ENCODE measurements at places on chromosomes 2 and 18.

GRCh38 chr18:35634323-35634722 lies 52.8 kb downstream of the GALNT1 start:
- no peak for DNase-seq

DNA sequence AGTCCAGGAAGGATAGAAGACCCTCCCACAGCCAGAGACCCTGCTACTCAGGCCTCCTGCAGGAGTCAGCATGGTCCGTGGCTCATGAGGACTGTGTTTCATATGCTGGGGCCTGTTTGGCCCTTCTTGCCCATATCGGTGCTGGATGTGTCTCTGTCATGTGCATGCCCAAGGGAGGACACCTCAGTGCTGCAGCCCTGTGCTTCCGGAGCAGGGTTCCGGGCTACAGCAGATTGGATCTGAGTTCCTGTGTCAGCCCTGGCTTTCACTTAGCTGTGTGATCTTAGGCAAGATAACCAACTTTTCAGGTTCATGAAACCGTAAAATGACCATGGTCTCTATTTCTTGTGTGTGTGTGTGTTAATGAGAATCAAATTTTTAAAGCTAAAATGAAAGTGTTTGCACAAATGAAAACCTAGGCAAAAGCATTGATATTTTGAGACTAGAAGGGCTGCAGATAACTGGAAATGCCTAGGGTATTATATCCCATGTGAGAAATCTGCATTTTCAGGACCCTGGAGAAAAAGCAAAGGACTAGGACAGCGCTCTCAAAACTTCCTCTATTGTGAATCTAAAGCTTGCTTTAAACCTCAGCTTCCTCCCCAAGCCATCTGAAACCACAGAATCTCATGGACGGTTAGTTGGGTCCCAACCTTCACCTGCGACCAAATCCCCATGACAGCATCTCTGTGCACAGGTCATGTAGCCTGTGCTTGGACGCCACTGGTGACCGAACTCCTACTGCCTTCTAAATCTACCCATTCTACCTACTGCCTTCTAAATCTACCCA lies 58.8 kb upstream of the CAPN13 start:
- no peak for DNase-seq

DNA sequence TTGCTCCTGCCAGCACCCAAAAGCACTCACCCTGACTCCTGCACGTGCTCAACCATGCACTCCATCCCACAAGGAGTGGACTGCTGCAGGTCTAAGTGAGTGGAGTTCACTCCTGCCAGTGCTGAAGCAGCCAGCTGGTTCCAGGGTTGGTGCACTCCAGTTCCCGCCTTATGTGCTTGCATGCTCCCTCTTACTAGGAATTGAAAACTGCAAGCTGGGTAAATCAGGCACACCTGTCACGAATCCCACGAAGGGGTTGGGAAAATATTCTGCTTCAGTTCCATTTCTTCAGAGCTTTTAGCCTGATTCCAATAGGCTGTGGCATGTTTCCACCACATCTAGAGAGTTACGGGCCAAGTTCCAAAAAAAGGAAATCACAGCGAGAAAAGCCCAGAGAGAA lies 1365.5 kb upstream of the CHAC2 start:
- no peak for DNase-seq

DNA sequence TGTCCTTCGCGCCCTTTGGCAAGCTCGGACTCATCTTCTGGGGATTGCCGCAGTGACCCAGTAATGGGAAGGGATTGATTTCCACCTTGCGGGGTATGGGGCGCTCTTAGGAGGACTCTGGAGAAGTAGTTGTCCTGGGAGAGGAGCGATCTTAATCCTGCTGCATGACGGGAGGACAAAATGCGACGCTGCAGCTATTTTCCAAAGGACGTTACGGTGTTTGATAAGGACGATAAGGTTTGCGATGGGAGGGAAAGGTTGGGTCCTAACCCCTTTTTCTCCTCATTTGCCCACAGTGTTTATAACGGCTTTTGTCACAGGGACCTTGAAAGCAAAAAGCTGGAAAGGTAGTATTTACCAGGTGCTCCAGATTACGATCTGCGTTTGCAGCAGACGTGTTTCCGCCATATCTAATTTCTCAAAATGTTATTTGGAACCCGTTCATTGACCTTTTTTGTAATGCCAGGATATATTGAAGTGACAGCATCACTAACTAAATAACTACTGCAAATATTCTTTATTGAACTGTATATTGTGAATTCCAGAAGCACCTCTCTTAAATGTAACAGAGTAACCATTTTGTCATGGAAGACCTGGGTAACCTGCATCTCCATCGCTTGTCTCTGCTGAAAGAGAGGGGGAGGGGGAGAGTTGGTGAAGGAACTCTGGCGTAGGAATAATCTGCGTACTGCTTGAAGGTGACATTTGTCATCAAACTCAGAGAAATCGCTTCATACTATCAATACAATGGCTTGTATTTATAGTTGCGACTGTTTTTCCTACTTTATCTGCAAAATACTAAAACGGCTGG lies 590 bp downstream of the MDH1 start:
- no peak for DNase-seq

- no peak for DNase-seq
These were observed 286.9 kb downstream of the CTNNA2 start for GRCh38 chr2:79799729-79800128.

DNA sequence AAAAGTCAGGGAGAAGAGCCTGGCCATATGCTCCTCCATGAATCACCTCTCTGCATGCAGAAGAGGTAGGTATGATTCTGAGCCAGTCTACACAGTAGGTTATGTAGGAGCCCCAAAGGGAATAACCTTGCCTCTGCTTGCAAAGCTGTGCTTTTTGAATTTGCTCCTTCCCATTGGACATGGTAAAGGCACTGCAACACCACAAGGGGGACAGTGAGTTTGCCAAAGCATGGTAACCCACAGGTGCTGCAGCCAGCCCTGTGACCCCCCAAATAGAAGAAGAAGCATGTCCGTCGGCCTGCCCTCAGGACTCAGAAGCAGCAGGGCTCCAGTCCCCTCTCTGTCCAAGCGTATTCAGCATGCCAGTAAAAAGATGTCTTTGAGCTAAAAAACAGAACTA lies 51.0 kb upstream of the BCL2L11 start:
- DNase-seq = no peak

DNA sequence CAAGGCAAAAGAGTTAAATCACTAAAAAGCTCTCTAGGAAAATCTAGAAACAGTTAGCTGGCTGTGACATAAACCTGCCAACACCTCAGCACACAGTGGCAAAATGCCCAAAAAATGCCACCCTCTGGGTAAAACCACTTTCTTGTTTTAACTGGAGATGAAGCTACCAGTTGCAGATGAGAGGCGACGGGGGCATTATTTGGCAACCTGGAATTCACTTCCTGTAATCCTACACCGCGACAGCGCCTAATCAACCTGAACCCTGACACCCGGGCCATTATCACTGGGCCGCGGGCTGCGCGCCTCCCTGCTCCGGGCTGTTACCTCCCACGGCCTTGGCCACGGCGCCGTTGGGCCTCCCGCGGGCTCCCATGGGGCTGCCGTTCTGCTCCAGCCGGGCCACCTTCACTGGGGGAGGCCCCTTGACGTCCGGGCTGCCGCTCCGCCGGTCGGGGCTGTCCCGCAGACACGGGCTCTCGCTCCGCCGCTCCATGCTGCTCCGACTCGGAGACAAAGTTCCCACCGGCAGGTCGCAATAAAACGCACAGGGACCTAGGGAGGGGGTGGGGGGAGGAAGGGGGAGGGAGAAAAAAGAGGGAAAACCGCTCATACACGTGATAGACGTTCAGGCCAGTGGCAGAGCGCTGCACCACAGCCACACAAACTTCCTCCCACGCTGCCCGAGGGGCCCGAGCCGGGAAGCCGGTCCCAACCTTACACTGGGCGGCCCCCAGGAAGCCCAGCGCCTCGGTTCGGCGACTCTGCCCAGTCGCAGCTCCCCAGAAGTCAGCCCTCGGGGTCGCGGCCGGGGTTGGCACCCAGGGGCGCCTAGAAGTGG lies 2.0 kb downstream of the SATB2 start:
- DNase-seq = no peak

GRCh38 chr2:174450021-174450816 lies 36.6 kb downstream of the GPR155 start:
- no peak for DNase-seq

DNA sequence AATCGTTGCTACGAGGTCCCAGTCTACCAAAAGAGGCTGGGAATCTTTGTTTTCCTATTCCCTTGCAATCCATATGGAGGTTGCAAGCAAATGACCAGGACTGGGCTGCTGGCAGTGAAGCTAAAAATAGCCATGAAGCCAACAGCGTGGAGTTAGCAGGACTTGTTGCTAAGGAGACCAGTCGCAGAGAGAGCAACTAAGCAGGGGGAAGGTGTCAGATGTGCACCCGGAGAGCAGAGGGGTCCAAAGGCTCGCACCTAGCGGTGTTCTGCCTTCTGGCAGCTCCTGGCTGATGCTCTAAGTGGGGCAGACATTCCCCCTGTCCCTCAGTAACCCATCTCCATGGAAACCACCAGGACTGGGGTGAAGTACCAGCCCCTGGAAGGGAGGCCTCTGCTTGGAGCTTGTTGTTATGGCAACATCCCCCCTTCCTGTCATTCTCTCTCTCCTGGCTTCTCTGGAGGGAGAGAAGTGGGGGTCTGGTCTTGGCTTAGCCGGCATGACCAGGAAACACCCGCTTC lies 84.6 kb downstream of the DNMT3A start:
- DNase-seq = no peak

DNA sequence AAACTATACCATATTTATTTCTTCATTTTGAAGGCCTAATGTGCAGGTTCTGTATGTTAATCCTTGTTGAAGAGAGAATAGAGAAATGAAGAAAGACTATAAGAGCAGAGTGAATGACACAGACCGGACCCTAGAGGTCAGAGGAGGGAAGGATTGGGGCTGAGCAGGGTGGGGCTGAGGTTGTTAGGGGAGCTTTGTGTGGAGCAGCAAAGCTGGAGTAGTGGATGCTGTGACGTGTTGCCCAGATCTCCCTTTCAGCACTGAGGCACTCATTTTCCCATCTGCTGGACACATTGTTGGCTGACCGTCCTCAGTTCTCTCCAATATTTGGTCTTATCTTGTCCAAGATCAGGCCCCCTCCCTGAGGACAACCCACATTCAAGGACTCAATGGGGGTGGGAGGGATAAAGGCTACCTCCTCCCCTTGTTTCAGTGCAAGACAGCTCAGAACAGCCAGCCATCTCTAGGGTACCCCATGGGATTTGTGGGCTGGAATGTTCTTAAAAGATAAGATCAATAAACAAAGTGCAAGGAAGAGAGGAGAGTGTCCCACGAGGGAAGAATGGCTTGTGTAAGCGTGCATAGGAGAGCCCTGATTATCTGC lies 143.6 kb downstream of the TDRD15 start:
- no peak for DNase-seq

- DNase-seq = no peak
These were observed 318.0 kb downstream of the CELF4 start for GRCh38 chr18:37247497-37248161.

- DNase-seq = peak; percentile 16
These were observed 50.9 kb downstream of the FBLN7 start for GRCh38 chr2:112189001-112189556.

- DNase-seq = no peak
These were observed 139.1 kb downstream of the AGPS start for GRCh38 chr2:177531706-177532105.

- no peak for DNase-seq
These were observed 112.5 kb downstream of the ATL2 start for GRCh38 chr2:38264396-38265221.

GRCh38 chr2:134273256-134273983 lies 19.5 kb downstream of the MGAT5 start:
- no peak for DNase-seq

DNA sequence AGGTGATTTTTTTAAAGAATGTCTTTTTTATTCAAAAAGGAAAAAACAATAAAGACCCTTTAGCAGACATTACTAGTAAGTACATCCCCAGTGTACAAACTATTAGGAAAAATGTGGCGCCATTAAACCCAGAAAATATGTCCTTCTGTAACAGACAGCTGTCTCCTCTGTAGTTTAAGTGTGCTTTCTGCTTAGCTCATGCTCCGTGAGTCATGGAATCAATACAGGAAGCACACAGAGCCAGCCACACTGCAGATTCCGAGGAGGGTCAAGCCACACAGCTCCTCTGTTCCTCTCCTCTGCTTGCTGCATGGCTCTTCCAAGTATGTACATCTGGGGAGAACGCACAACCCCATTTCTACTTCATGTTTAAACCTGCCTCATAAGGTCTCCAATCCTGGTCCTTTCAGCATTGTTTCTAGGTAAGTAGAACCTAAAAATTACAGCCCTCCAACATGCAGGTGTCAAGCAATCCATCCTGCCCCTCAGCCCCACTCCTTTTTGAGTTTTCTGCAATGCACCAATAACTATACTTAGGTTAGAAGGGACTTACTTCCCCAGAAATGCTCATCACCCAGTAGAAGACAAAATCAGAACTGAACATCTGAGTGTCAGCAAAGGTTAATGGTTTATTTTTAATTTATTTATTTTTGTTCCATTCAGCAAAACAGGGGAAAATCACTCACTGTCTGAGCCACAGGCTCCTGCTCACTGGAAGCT lies 37.5 kb downstream of the ACVR1 start:
- DNase-seq = peak; percentile 13

GRCh38 chr18:56576826-56577573 lies 61.4 kb downstream of the TXNL1 start:
- no peak for DNase-seq

GRCh38 chr2:53715568-53715967 lies 52.0 kb upstream of the CHAC2 start:
- no peak for DNase-seq
